ENCODE measurements at places on chromosomes 1 and 21. TPM values are rescaled to one million over a fixed set of nuclear protein-coding genes. Genes with fewer than 3 reads are reported as not detected.

The TNFRSF18 gene
- total RNA-seq, result not detected

The FCRLB gene
- total RNA-seq, result 1.8 TPM

The HRNR gene
- total RNA-seq, result not detected

The TBX19 gene
- 0.44 TPM for total RNA-seq

The S100A3 gene
- total RNA-seq, result 2.4 TPM
